Stimulated activated CD8-positive, alpha-beta memory T cell treated with anti-CD3 and anti-CD28 coated beads, Interleukin-7, amount 100 ng/mL, for 4 hours (primary cell): ENCODE measurements at places on chromosomes 3 and 15.

DNA sequence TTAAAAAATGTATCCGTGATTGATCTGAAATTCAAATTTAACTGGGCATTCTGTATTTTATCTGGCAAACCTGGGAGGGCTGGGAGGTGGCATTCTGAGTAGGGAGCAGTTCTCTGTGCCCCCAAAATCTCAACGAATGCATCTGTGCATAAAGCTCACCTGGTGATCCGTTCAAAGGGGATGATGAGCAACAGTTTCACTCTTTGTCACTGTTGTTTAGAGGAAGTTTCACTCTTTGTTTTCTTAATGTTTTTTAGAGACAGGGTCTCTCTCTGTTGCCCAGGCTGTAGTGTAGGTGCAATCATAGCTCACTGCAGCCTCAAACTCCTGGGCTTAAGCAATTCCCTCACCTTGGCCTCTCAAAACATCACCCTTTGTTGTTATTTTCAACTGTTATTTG, 186.7 kb downstream of the SSR3 start:
- no peak for DNase-seq

DNA sequence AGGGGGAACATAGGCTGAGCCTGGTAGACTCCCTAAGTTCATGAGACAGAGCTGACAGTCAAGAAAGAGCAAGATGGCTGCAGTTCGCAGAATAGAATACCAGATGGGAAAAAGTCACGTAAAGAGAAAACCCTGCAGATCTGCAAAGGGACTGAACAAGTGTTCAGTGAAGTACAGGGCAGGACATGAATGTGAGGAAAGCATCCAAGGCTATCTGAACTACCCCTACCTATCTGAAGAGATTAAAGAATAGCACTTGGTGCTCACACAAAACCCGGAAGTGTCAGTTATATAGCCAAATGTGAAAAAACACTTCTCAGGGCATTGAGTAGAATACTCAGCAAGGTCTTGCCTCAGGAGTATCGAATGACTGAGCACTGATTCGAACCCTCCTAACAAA, 44.0 kb downstream of the GOLGB1 start:
- DNase-seq, result no peak

GRCh38 chr15:40756938-40757337, 1.9 kb upstream of the RMDN3 start:
- no peak for DNase-seq

DNA sequence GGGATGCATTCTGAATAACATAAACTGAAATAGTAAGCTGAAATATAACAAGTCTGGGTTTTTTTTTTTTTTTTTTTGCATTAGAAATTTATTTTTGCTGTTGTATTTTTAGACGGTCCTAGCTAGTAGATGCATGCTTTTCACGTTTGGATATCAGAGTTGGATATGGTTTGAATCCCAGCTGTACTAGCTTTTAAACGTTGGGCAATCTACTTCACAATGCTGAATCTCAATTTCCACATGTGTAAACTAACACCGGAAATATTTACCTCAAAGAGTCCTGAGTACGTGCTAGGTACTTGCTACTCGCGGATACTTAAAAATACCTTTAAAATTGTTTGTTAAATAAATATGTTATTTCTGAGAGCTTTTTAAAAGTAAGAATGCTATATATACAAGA, 139.8 kb downstream of the BBX start:
- no peak for DNase-seq

- DNase-seq, result no peak
These were observed 39.1 kb upstream of the DNAJC13 start for GRCh38 chr3:132378048-132378762.

DNA sequence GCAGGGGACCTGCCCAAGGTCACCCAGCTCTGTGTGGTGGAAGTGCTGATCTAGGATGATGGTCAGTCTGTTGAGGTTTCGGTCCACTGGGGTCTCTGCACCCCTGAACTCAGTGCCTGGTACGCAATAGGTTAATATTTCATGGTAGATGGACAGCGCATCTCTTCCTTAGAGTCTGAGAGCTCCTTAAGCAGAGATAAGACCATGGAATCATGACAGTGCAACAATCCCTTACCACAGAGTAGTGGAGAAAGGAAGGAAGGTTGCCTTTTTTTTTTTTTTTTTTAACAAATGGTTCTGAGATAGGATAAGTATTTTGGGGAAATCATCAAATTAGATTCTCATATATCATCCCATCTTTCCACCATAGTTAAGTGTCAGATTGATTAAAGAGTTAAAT, 79.8 kb upstream of the SLC6A1 start:
- DNase-seq, result no peak

GRCh38 chr15:30943654-30944335, 40.1 kb downstream of the FAN1 start:
- no peak for DNase-seq

DNA sequence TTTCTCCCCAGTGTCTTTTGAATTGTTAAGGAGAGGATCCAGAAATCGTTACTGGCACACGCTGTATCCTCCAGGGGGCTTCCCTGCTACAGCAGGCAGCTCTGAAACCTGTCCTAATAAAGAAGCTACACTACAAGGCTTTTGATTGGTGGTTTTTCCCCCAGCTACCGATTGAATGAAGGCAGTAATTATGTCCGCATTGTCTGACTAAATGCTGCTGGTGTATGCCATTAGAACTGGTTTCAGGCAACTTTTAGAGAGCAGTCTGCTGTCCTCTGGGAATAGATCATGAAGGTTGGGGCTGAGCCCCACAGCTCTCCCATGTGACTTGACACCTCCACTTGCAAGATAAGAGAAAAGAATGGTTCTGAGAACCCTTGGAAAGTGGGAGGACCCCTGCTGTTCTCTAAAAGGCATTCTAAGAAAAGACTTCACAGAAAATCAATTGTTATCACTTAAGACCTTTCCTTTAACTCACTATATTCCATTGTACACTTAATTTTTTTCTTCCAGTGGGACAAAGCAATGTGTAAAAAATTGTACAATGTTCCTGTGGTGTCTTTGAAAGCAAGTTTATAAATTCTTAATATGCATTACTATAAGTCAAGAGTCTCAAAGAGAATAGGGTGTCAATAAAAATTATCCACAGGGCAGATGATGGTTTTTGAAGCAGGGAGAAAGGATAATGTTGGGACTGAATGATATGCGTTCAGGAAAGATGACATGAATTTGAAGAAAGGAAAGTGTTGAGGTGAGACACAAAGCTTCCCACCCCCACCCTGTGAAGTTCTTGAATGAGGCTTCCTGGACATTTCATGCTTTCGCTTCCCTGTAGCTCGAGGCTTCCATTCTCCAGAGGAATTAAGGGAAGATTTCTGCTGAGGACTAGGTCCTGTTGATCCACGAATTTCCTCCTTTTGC, 53.0 kb upstream of the DAZL start:
- DNase-seq, result no peak

GRCh38 chr15:90493647-90494046, 36.1 kb upstream of the CRTC3 start:
- no peak for DNase-seq

DNA sequence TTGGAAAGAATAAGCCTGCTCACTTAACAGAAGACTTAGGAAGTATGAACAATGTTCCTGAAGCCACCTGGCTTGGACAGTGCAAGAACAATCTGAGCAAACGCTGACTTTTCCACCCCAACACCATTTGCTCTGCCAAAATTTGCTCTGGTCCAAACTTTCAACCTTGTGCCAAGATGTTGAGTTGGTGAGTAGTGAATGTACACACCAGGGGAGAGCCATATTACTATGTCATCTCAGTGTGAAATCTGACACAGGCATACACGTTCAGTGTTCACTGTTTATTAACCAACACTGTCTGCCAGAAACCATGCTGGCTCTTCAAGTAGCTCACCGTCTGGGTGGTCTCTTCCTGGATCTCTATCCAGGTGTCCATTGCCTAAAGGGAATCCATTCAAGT, 152.9 kb upstream of the LPP start:
- no peak for DNase-seq

DNA sequence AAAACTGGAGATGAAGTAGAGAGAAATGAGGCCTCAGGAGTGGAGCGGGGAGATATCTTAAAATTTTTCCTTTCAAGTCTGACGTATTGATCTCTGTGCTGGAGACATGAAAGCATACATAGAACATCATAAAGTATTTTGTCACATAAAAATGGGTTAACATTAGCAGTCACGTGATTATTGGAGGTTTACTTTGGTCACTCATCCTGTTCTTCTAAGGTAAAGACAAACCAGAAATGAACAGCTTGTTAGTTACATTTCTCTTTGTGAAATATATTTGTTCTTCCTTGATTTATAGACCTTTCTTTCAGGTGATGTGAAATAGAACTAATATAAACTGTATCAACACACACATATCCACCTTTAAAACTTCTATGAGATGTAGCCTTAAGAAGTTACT, 324.1 kb downstream of the SQOR start:
- no peak for DNase-seq

GRCh38 chr3:99536555-99537314, 101.7 kb upstream of the COL8A1 start:
- DNase-seq, result no peak

GRCh38 chr3:196287090-196287439, 461 bp downstream of the PCYT1A start:
- no peak for DNase-seq

DNA sequence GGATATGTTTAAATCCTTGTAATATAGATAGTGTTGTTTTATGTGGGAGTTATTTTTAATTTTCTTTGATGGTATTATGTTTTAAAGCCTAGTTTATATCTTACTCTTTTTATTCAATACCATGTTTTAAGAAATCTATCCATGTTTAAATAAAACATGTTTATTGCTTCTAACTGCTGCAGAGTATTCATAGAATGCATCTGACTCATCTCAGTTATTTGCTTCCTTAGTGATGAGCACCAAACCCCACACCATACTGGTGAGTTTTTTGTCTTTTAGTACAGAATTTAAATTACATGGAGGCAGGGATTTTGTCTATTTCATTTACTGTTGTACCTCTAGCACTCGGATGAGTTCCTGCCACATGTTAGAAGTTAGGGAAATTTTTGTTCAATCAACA, 209.2 kb downstream of the NSUN3 start:
- no peak for DNase-seq

- no peak for DNase-seq
These were observed 67.6 kb downstream of the NOX5 start for GRCh38 chr15:69082021-69082502.

- DNase-seq, result no peak
These were observed 42.8 kb downstream of the MAP2K1 start for GRCh38 chr15:66429546-66429945.

DNA sequence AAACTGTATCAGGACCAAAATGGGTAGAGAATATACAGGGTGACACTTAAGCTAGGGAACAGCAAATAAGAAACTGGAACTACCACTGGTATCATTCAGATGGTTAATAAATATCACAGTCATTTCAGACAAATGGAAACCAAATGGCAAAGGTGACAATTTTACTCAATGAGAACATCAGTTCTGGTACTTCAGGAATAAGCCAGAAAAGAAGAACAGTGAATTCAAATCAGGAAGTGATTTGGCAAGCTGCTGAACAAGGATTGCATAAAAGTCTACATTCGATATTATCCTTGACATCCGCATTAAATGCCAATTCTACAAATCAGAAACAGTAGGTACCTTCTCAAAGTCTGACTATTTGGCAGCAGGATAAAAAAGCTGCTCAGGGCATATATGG, 23.5 kb upstream of the STIMATE start:
- no peak for DNase-seq

DNA sequence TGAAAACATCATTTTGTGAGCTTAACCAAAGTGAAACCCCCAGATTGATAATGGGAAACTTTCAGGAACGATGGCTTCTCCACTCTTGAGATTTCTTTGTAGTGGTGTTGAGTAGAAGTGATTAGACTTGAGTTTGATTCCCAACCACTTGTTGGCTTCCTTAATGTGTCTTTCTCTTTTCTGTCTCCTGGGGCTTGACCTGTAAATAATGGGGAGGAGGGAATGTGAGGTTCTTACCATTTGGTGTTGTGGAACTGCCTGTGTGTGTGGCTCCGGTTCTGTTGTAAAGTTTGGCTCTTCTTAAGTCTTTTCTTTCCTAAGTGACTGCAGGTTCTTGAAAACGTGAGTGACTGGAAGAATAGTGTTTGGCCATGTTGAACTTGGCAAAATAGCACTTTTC, 2.7 kb downstream of the CDV3 start:
- no peak for DNase-seq

GRCh38 chr15:58235961-58236360, 97.8 kb downstream of the AQP9 start:
- no peak for DNase-seq

GRCh38 chr3:71987828-71988227, 202.9 kb upstream of the PROK2 start:
- DNase-seq, result no peak

- no peak for DNase-seq
These were observed 483.2 kb upstream of the TGFBR2 start for GRCh38 chr3:30123224-30123623.

DNA sequence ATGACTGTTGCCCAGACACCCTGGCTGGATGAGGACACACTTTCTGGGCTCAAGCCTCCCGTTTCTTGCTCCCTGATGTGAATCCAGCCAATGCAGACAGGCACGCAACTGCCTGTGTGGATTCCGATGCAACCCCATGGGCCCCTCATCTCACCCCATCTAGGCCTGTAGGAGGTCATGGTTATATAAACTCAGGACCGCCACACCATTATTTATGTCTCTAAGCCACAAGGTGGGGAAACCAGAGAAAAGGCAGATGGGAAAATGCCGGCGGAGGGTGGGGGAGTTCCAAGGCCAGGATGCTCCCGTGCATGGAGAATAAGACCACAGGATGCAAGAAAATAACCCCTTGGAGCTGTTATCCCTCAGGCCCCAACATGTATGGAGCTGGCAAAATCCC, 2.0 kb downstream of the MESP1 start:
- no peak for DNase-seq

- no peak for DNase-seq
These were observed 362.8 kb upstream of the RGMA start for GRCh38 chr15:93451822-93452221.

- no peak for DNase-seq
These were observed 34.2 kb upstream of the PRR23E start for GRCh38 chr3:127158614-127159229.

GRCh38 chr15:39645138-39645975, 64.5 kb downstream of the THBS1 start:
- DNase-seq, result no peak

GRCh38 chr3:99407257-99407656, 231.1 kb upstream of the COL8A1 start:
- no peak for DNase-seq

DNA sequence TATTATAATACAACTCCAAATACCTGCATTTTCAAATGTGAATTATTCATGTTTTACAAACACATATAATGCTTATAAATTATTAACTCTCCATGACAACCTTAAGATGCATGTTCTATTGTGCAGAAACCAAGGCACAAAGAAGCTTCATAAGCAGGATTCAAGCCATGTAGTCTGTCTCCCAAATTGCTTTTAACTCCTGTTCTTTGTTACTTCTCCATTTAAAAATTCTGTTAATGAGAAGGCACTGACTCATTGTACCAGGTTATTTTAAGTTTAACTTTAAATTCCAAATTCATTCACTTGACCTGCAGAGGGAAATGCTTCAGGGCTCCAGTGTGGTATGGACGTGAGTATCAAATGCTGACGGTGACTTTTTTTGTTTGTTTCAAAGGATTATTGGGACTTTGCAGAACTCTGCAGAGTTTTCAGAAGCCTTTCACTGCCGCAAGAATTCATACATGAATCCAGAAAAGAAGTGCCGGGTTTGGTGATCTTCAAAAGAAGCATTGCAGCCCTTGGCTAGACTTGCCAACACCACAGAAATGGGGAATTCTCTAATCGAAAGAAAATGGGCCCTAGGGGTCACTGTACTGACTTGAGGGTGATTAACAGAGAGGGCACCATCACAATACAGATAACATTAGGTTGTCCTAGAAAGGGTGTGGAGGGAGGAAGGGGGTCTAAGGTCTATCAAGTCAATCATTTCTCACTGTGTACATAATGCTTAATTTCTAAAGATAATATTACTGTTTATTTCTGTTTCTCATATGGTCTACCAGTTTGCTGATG, 100.0 kb downstream of the MME start:
- DNase-seq, result no peak
